Amniotic stem cell (primary cell): ENCODE measurements at places on chromosomes 5 and 9.
A peak's percentile ranks its signal among the peaks of the same experiment; 100 is the strongest.

DNA sequence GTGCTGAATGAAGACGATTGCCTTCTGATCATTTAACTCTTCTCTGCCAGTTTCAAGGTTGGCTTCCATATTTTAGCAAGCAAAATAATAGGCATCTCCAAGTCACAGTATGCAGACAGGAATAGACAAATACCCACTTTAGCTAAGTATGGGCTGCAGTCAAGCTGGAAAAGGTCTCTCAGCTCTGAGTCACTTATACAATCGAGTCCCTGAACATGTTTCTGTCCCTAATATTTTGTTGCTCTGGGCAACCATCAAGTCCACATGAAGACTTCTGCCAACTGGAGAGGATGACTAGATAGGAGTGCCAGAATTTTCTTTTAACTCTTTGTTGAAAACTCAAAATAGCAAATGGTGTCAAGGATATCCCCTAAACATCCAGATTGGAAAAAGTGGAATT lies 575.3 kb downstream of the RAB3C start:
- no peak for DNase-seq

- no peak for DNase-seq
Observed at GRCh38 chr5:10339058-10339811, 14.3 kb upstream of the MARCHF6 start.

DNA sequence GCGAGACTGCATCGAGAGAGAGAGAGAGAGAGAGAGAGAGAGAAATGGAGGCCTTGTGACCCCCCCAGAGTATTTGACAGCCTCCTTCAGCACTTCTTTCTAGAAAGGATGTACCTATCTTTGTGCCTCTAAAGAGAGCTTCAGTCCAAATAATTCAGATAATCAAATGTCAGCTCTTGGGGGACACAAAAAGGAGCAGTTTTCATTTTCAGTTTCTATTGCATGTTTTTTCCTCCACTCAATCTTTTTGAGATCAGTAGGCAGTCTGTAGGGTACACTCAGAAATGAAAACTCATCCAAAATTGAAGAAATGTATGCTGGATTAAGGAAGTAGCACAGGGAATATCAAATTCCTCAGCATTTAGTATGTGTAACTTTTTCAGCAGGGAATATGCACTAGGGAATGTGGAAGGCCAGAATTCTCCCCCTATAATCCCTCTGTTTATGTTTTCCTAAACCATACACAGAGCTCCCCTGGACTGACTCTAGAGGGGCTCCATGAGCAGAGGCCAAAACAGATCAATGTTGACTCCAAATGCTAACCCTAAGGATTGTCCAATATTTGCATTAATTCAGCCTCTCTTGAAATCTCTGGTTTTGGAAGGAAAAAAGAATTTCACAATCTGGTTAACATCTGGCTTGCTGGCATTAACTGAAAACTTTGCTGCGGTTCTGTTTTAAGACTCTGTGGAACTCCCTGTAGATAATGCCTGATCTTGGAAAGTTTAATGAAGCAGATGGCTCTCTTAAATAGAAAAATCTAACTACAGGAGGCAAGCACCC lies 250.1 kb downstream of the CEMIP2 start:
- DNase-seq: no peak

GRCh38 chr5:151686674-151687407 lies at the start of gene SPARC:
SPARC (minus strand) TSS chr5:151686915; CDS start chr5:151676188, 10,727 bp downstream.
- DNase-seq: peak; percentile 83

- DNase-seq: no peak
Observed at GRCh38 chr9:124932333-124932732, 8.6 kb downstream of the GOLGA1 start.

- DNase-seq: no peak
Observed at GRCh38 chr9:129781981-129782380, 21.0 kb upstream of the TOR1B start.

DNA sequence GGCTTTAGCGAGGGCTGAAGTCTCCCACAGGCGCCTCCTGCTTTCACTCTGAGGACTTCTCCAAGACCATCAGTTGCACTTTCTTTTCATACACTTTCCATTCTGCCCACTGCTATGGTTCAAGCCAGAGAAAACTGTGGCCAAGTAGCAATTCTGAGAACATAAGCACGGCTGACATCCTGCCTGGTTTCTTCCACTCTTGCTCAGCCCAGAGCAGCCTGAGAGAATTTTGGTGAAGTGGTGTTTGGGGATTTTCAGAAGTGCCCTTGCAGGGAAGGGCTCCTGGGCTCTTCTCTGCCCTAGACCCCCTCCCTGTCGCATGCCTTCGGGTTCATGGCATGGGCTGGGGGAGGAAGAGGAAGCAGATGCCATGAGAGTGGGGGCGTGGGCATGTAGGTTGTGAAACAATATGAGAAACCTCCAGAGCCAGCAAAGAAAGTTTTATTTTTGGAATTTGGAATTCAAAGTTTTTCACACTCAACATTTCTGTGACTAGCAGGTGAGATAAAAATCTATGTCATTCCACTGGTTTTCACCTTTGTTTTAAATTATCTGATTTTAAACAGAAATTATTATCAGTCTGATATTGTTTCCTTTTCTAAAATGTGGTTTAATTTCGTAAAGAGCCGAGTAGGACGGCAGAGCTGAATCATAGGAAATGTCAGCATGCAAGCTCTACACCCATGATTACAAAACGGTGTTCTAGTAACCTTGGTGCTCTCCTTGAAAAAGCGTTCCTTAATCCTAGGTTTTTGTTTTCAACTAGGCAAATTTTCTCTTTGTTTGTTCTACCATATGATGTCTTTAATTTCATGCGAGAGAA lies 27.8 kb upstream of the TNFSF8 start:
- DNase-seq: no peak

- DNase-seq: no peak
Observed at GRCh38 chr5:5078009-5078897, 61.9 kb upstream of the ADAMTS16 start.

- no peak for DNase-seq
Observed at GRCh38 chr9:135476561-135477355, 2.8 kb upstream of the PPP1R26 start.

- DNase-seq: no peak
Observed at GRCh38 chr5:109601736-109602135, 88.0 kb upstream of the MAN2A1 start.

DNA sequence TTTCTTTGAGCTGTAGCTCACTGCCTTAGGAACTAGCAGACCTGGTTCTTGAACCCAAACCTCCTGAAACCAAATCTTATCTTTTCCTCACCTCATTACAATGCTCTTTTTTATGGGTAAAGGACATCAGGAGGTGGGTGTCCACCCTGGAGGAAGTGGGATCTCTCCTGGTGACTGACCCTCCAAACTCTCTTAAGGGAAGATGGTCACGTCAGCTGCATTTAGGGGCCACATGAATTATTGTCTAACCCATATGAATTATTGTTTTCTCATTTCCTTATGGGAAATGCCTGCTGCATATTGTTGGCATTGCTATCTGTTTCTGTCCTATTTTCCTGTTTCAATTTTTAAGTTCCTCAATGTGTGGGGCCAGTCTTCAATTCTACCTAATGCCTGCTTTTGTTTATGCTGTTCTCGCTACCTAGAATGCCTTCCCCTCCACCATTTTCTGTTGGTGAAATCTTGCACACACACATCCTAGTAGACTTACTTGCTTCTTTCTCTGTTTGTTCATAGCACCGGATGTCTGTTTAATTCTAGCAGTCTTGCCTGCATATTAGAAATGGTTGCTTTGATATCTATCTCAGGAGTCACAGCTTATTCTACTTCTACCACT lies 22.0 kb upstream of the SPINK1 start:
- DNase-seq: no peak

DNA sequence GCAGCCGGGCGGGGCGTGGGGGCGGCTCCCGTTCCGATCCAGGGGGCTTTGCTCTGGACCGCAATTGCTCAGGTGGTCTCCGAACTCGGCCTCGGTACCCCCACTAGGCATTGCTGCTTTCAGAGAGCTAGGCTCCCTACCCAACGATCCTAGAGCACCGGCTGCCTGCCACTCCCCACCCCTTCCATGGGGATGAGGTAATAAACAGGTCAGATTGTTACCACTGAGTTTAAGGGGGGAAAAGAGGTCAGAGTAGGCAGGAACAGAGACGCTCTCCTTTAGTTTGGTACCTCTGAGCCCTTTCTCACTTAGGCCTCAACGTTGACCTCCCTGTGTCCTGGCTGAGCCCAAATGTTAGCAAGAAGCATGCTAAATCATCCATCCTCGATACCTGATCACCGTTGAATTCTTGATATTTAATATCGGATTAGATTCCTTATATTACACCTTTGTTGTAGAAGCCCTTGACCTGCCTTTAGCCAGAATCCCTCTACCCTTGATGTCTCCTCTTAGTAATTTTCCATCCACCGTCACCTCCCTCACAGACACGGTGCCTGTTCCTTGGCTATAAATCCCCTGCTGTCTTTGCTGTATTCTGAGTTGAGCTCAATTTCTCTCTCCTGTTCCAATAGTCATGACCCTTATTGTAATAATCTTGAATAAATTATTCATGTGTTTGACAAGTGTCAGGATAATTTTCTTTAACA lies 588 bp upstream of the PLPP1 start:
- no peak for DNase-seq

- no peak for DNase-seq
Observed at GRCh38 chr5:174725261-174725990, 1.0 kb downstream of the MSX2 start.

DNA sequence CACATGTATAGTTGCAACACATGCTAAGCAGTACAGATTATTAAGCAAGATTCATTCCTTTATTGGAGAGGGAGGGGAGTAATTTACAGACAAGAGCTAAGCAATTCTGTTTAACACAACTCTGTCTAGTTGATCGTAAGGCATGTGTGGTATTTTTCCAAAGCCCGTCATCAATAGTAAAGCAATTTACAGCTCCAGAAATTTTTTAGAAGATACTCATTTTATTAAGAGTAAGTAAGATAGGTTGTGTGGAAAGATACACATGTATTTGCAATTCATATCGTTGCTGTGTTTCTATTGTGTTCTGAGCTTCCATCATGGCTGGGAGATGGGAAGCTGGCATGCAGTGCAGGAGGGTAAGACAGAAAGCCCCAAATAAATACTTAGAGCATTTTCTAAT lies 289.2 kb upstream of the TMEM161B start:
- no peak for DNase-seq

- DNase-seq: no peak
Observed at GRCh38 chr5:179768326-179769085, 25.3 kb upstream of the LTC4S start.

GRCh38 chr5:83277953-83278352 lies 193.6 kb upstream of the VCAN start:
- DNase-seq: no peak

GRCh38 chr9:95127249-95128176 lies 190.0 kb downstream of the FANCC start:
- DNase-seq: peak; percentile 39

DNA sequence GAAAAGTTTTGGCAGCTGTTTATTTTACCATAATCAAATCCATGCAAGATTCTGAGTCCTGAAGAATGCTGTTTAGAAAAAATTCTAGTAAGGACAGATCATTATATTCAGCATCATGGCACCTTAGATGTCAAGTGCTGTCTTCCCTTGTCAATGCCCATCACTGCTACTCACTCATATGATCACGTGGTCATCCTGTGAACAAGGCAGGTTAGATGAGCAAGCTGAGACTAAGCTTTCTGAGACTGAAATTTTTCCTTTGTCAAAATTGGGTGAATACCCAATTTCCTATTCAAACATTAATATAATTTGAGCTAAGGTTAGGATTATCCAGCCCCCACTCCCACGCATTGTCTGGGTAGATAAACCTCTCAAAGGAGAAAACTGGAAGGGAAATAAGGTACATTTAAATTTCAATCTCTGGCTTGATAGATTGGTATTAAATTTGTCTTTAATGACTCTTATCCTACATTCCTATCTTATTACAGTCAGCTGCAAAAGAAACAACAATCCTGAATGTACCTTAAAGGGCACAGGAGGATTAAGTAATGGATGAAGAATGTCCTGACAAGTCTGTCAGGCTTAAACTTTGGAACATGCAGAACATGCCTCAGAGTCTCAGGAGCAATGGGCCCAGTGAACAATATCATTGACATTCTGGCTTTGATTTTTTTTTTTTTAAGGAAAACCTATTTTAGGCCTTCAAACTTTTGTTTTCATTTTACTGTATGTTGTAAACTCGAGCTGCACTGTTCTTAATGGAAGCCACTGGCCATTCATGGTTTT lies 148.7 kb upstream of the RANBP3L start:
- no peak for DNase-seq

GRCh38 chr9:26142201-26142600 lies 464.0 kb upstream of the TUSC1 start:
- DNase-seq: no peak

GRCh38 chr9:29730163-29730562 lies 2156.9 kb upstream of the C9orf72 start:
- no peak for DNase-seq

GRCh38 chr5:16934123-16934522 lies 2.0 kb downstream of the MYO10 start:
- peak; percentile 43 for DNase-seq

GRCh38 chr5:179763215-179763945 lies 30.4 kb upstream of the LTC4S start:
- DNase-seq: peak; percentile 73

GRCh38 chr5:38556088-38556598 lies 303 bp downstream of the LIFR start:
- DNase-seq: no peak
